ENCODE measurements at places on chromosomes 4 and X.
A peak's percentile ranks its signal among the peaks of the same experiment; 100 is the strongest.

- DNase-seq, result peak; percentile 46
Measured at GRCh38 chrX:129980540-129981199, 1.8 kb upstream of the BCORL1 start.

DNA sequence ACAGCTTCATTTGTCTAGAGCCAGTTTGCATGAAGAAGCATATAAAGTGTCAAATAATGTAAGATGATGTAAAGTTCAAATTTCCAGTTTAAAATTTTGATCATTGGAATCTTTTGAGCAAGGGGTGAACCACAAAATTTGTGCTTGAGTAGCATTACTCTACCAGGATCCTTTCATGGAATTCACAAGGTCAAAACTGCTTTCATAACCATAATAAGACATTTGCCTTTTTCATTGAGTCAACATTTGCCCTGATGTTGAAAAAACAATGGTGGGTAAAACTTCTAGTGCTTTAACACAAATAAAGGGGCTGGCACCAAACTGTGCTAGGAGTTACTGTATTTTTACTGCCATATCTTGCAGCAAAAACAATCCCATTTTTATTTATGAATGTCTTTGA, 142.2 kb downstream of the GLRA3 start:
- DNase-seq, result no peak

GRCh38 chr4:154414796-154415195, 76.8 kb downstream of the DCHS2 start:
- DNase-seq, result no peak

DNA sequence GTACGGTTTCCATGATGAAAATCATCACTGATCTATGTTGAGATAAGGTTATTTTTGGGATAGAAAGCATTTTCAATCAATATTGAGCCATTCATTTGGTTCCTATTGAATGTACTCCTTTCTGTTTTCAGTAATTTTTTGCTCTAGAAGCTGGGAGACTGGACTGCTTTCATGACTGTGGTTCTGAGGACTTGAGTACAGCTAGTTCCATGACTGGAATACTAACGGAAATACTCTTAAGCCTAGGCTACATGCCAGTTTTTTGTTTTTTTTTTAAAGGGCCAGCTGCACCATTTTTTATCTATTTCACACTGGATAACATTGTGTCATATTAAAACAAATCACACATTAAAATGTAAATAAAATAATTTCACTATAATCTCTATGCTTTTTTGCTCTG, 16.7 kb downstream of the PRR32 start:
- no peak for DNase-seq

DNA sequence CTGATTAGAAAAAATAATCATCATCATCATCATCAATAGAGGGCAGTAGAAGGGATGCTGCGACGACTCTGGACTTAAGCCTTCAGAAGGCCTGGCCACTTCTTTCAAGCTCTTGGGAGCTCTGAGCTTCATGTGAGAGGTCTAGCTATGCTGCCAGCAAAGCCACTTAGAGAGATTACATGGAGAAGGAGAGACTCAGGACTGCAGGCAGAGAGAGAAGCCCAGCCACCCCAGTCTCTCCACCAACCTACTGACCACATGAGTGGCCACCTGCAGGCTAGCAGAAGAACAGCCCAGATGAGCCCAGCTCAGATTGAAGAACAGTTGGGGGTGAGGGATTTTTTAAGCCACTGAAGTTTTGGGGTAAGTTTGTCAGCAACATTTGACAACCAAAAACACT, 17.1 kb upstream of the TMEM150C start:
- DNase-seq, result no peak

- DNase-seq, result no peak
Measured at GRCh38 chrX:135454816-135455215, 33.1 kb downstream of the SMIM10L2A start.

- DNase-seq, result no peak
Measured at GRCh38 chrX:25295466-25295865, 279.7 kb upstream of the ARX start.

DNA sequence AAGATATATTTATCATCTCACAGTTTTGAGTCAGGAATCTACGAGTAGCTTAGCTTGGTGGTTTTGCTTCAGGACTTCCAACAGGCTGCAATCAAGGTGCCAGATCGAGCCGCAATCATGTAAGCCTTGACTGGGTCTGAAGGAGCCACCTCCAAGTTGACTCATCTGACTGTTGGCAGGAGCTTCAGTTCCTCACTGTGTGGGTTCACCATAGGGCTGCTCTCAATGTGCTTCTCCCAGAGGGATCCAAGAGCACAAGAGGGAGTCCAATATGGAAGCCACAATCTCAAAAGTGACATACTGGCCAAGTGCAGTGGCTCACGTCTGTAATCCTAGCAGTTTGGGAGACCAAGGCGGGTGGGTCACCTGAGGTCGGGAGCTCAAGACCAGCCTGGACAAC, 26.5 kb downstream of the DCHS2 start:
- DNase-seq, result no peak

DNA sequence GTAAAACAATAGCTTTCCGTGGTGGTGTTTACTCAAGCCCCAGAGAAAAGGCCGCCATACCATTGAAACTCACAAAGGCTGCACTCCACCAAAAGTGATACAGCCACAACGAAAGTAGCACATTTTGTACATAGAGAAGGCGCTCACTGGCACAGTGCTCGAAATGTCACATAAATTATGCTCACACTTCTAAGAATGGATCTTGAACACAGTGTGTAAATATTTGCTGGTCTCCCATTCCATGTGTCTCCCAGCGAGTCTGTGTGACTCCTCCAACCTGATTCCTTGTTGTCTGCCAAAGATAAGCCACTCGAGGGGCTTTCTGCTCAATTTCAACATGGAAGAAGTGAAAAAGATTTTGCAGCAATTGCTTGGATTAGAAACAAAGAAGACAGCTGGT, 234.0 kb upstream of the VCX3A start:
- no peak for DNase-seq

DNA sequence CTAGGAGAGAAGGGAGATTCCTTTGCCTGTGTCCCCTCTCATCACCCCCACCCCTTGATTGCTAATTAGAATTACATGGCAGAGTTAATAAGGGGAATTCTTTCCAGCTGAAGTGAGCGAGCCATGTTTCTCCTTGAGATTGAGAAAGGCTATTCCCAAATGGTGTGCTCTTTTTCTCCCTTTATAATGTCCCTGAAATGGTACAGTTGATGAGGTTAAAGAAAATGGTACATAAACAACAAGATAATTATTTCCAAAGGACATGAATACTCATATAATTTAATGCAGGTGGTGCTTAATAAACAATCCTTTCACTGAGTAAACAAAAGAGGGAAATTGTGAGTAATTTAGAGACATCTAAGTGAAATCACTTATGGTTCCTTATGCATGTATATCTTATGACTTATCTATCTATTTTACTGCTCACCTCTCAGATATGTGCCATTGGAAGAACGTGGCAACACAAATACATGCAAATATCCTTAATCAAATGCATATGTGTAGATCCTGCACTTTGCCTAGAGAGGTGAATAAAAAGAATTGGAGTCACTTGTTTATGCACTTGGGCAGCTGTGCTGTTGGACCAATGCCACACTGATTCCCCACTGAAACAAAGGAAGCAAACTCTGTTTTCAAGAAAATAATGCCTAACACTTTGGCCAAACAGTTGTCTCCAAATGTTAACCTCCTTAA, 106.6 kb upstream of the WDR44 start:
- no peak for DNase-seq

DNA sequence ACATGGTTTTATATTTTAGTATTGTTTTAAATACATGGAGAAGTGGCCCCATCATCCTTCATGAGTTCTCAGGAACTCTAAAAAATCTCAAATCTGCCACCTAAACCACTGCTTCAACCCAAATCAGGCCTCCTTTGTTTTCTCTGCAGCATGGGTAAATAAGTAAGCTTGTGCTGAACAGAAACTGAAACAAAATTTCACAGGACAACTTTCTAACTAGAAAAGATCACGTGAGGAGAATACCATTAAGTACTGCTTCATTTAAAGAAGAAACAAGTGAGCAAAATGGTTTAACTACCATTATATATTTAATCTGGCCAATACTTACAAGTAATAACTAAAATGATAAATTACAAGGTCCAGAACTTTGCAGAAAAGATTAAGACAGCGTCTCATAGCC, 2.5 kb downstream of the ARAP2 start:
- DNase-seq, result no peak

GRCh38 chrX:47579537-47579936, 2.7 kb upstream of the TIMP1 start:
- DNase-seq, result no peak

- DNase-seq, result no peak
Measured at GRCh38 chr4:8023696-8024033, 84.0 kb upstream of the AFAP1 start.

DNA sequence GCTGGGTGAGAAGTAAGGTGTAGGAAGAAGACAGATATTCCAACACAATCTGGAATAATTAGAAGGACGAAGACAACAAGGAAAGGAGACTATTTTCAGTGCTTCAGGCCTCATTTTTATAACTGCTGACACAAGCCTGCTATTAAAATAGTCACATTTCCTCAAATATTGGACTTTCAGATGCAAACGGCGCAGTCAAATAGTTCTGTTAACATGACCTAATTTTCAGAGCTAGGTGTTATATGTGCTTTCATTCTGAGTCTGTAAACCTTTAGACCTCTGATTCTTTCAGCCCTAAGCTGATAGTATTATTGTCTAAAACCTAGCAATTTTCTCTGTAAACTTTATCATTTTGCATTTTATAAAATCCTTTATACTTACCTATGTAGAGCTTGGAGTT, 261.5 kb downstream of the IL1RAPL1 start:
- DNase-seq, result no peak

DNA sequence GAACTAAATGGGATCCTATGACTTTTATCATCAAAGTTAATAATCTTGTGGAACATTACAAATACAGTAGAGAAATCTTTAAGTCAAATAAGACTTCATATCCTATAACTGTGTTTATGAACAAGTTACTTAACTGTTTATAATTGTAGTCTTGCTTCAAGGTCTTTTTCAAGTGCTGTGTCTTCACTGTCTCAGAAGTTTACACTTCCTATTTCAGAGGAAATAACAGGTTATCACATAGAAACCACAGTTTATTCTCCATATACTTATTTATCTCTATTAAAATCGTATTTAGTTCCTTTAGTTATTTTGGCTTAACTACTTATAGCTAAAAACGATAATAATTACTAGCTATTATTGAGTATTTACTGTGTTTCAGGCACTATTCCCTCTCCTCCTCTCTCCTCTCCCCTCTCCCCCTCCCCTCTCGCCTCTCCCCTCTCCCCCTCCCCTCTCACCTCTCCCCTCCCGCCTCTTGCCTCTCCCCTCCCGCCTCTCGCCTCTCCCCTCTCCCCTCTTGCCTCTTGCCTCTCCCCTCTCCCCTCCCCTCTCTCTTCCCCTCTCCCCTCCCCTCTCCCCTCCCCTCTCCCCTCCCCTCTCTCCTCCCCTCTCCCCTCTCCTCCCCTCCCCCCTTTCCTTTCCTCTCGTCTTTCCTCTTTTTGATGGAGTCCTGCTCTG, 63.7 kb downstream of the RBPJ start:
- no peak for DNase-seq

DNA sequence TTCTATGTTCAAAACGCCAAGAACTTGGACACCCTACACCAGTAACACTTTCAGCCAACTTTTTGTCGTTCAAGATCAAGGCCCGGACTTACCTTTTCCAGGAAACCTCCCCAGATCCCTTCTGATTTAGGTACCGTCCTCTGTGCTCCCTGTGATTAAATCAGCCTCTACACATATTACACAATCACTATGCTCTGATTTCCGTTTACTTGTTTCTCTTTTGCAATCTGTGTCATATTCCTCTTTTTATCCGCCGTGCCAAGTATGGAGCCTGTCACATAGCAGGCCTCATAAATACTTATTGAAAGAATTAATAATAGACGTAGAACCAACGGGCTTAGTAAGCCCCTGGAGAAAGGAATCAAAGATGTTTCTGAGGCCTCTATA, 722 bp upstream of the TMEM33 start:
- DNase-seq, result no peak

DNA sequence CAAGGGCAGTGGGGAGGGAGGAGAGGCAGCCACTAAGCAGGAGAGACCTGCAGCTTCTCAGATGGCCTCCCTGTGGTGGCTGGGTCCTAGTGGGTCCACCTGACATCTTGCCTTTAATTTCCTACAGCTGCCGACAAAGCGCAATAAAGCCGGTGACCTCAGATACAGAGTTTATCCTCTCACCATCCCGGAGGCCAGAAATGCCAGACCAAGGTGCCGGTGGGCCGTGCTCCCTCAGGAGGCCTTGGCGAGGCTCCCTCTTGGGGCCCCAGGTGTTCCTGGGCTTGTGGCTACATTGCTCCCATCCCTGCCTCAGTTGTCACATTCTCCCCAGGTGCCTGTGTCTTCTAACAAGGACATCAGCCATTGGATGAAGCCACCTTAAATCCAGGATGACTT, 103.0 kb downstream of the ADRA2C start:
- DNase-seq, result no peak

- no peak for DNase-seq
Measured at GRCh38 chrX:123481913-123482851, 250.7 kb downstream of the THOC2 start.

DNA sequence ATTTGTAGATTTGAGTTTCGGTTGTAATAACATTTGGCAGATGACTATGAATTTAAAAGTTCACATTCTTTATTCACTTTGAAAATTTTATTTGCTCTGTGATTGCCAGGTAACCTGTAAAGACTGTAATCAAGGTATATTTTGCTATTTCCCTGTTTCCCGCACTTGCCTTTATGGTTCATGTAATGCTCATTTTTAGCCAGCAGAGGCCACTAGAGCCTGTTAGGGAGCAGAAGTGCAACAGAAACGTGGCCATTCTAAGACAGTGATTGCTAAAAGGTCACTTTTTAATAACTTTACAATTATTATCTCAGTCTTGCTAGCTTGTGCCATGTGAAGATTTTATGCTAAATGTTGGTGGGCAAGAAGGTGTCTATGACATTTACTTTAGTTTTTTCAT, 12.4 kb downstream of the YIPF6 start:
- no peak for DNase-seq

- DNase-seq, result no peak
Measured at GRCh38 chrX:10356979-10357378, 200.2 kb downstream of the CLCN4 start.

- DNase-seq, result no peak
Measured at GRCh38 chr4:154595807-154596206, 5.3 kb upstream of the FGA start.

- DNase-seq, result no peak
Measured at GRCh38 chr4:47837908-47838294, at the start of gene CORIN. TSS of gene CORIN (minus strand) at chr4:47838067. CDS start at chr4:47837949, 118 bp downstream.

- no peak for DNase-seq
Measured at GRCh38 chr4:83152746-83153145, 38.2 kb upstream of the PLAC8 start.

Measured in activated T-cell treated with anti-CD3 and anti-CD28 coated beads, Interleukin-2, amount 50 U/mL, for 24 hours (primary cell).